ENCODE measurements at places on chromosomes 12 and 14. TPM values are rescaled to one million over a fixed set of nuclear protein-coding genes. Genes with fewer than 3 reads are reported as not detected.

DNA sequence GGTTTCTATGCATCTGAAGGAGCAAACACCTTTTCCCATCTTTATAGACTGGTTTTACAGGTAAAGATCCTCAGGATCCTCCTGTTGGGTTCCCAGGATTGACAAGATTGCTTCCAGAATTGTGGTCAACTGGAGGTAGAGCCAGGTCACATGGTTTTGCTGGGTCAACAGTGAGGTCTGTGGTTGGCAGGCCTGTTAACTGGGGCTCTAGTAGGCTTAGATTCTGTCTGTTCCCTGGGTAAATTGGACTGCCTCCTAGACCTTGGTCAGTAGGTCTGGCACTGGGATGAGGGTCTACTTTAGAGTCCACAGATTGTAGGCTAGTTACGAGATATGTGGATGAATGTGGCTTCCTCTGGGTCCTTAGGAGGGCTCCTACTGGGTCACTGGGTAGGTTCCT, 3.5 kb upstream of the PZP start:
- peaks cover 1% of the 10 kb centered on the region for H3K27me3 ChIP-seq
- DNase-seq: no peak
- H3K4me3 ChIP-seq: no peak overlapping the region
- H3K4me1 ChIP-seq: no peaks in the 10 kb centered on the region
- H3K27ac ChIP-seq: no peak overlapping the region

DNA sequence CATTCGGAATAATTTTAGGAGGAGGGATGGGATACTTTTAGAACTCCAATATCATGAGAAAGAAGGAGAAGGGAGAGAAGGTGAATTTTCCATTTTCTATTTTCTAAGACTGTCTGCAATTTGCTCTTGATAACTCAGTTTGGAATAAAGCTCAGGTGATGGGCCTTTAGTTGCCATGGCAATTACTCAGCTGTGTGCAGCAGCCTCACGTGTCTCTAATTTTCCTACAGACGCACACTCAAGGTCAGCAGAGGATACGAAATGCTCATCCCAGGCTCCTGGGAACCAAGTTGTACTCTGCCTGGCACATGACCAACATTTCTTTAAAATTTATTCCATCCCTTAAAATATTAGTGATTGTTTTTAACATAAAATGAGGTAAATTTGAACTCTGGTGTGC, 76.7 kb downstream of the TTC8 start:
- H3K4me1 ChIP-seq: no peaks in the 10 kb centered on the region
- H3K27ac ChIP-seq: no peak overlapping the region
- H3K4me3 ChIP-seq: no peak overlapping the region
- no peaks in the 10 kb centered on the region for H3K36me3 ChIP-seq

ADGRD1 gene
- not detected for total RNA-seq

GRCh38 chr12:27964123-27964522, 8.4 kb downstream of the PTHLH start:
- peaks cover 64% of the 10 kb centered on the region for H3K27me3 ChIP-seq
- DNase-seq: no peak
- H3K36me3 ChIP-seq: no peaks in the 10 kb centered on the region
- peaks cover 3% of the 10 kb centered on the region for H3K4me1 ChIP-seq

SERPINA9 gene
- total RNA-seq: not detected

DNA sequence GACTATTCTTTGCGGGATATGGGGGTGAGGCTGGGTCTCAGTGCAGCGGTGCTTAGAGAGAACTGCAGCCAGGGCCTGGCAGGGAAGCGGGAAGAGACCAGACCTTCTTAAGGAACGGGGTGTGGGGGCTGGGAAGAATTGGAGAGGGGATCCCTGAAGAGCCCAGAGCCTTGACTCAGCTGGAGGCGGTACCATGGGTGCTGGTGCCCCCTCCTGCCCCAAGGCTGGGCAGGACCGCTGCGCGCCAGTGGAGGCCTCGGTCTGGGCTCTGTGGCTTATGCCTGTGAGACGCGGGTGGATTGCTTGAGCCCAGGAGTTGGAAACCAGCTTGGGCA, 1.3 kb upstream of the RNU7-1 start:
- H3K36me3 ChIP-seq: peaks cover 3% of the 10 kb centered on the region
- no peak for DNase-seq
- H3K4me3 ChIP-seq: no peak overlapping the region

- peaks cover 33% of the 10 kb centered on the region for H3K27me3 ChIP-seq
- H3K36me3 ChIP-seq: no peaks in the 10 kb centered on the region
- no peak overlapping the region for H3K27ac ChIP-seq
- no peak overlapping the region for H3K4me3 ChIP-seq
- no peak for DNase-seq
Measured at GRCh38 chr14:103061482-103061976, 4.2 kb upstream of the CDC42BPB start.

GRCh38 chr14:23629832-23630396, 6.2 kb upstream of the DHRS2 start:
- no peak overlapping the region for H3K4me3 ChIP-seq
- no peak overlapping the region for H3K27ac ChIP-seq
- H3K4me1 ChIP-seq: peaks cover 4% of the 10 kb centered on the region
- peaks cover 1% of the 10 kb centered on the region for H3K36me3 ChIP-seq
- H3K27me3 ChIP-seq: peaks cover 4% of the 10 kb centered on the region

DNA sequence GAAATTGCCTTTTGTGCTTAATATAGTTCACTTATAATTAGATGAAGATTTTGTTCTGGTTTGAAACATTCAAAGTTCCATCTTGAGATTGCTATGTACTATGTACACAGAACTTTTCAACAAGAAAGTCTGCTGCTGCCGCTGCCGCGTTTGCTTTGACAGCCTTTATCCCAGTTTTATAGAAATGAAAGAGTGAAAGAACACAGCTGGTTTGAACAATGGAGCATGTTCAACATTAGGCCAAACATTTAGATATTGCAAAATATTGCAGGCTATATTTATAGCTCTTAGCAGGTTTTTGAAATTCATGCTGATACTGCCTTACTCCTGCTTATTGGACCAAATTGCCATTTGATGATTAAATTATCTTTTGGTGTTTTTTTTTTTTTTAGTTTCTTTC, 299.8 kb upstream of the PRKD1 start:
- H3K36me3 ChIP-seq: no peaks in the 10 kb centered on the region
- no peak for DNase-seq
- H3K4me3 ChIP-seq: no peak overlapping the region
- H3K27me3 ChIP-seq: no peaks in the 10 kb centered on the region
- no peaks in the 10 kb centered on the region for H3K4me1 ChIP-seq

- H3K27ac ChIP-seq: no peak overlapping the region
- DNase-seq: no peak
- peaks cover 26% of the 10 kb centered on the region for H3K27me3 ChIP-seq
- no peaks in the 10 kb centered on the region for H3K36me3 ChIP-seq
- H3K4me1 ChIP-seq: peaks cover 4% of the 10 kb centered on the region
- H3K4me3 ChIP-seq: no peak overlapping the region
Measured at GRCh38 chr12:1907652-1908611, 10.5 kb downstream of the CACNA2D4 start.

GRCh38 chr12:126523891-126524290, 1458.7 kb downstream of the AACS start:
- H3K27me3 ChIP-seq: no peaks in the 10 kb centered on the region
- DNase-seq: no peak
- no peaks in the 10 kb centered on the region for H3K36me3 ChIP-seq
- no peak overlapping the region for H3K4me3 ChIP-seq
- H3K27ac ChIP-seq: no peak overlapping the region

DNA sequence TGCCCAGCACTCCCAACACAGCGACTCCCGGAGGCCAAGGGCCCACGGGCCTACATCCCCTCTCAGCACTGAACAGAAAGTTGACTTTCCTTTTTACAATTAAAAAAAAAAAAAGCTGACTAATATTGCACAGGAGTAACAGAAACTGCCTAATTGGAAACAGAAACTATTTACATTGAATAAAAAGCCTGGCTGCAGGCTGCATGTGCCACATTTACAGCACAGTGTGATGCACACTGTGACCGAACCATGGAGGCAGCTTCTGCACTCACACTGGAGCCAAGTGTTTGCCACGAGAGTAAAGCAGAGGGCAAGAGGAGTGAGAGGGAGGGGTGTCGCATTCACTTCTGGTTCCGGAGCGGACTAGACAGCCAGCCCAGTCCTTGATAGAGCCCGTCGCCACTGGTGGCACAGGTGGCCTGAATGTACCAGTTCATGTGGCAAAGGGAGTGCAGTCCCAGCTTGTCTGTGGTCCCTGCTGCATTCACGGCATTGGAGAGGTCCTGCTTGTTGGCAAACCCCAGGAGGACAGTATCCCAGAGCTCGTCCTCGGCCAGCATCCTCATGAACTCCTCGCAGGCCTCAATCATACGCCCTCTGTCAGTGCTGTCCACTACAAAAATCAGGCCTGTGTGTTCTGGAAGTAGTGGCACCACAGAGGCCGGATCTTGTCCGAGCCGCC, 59.2 kb downstream of the SPPL3 start:
- H3K4me1 ChIP-seq: peaks cover 31% of the 10 kb centered on the region
- H3K27ac ChIP-seq: no peak overlapping the region
- no peak for DNase-seq
- H3K36me3 ChIP-seq: peaks cover 4% of the 10 kb centered on the region
- H3K4me3 ChIP-seq: no peak overlapping the region

DNA sequence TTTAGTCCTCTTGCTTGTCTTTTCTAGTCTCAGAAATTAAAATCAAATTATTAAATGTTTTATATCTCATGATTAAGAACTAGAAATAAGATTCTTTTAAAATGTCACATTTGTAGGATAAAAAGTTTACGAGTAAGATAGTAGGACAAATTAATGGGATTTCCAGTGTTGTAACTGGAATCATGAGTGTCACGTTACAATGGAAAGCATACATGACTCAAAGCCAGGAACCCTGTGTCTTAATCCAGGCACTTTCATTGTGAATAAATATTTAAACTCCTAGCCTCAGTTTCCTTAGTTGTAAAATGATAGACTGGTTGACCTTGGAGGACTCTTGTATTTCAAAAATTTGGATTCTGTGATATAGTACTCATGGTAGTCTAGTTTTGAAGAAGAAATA, 84.9 kb downstream of the MIA2 start:
- DNase-seq: no peak
- H3K27ac ChIP-seq: no peak overlapping the region
- H3K27me3 ChIP-seq: no peaks in the 10 kb centered on the region
- H3K36me3 ChIP-seq: peaks cover 38% of the 10 kb centered on the region
- H3K4me1 ChIP-seq: no peaks in the 10 kb centered on the region

SMCO2 gene
- total RNA-seq: 0.46 TPM

GRCh38 chr14:95440951-95441350, 75.5 kb downstream of the SYNE3 start:
- DNase-seq: no peak
- no peak overlapping the region for H3K27ac ChIP-seq
- H3K4me3 ChIP-seq: no peak overlapping the region

DNA sequence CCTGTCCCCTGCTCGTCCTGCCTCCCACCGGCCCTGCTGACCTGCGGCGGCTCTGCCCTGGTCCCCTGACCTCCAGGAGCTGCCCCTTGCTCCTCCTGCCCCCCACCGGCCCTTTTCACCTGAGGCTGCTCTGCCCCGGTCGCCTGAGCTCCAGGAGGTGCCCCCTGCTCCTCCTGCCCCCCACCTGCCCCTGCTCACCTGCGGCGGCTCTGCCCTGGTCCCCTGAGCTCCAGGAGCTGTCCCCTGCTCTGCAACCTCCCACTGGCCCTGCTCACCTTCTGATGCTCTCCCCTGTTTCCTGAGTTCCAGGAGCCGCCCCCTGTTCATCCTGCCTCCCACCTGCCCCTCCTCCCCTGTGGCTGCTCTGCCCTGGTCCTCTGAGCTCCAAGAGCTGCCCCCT, 101.3 kb downstream of the TMEM121 start:
- no peaks in the 10 kb centered on the region for H3K36me3 ChIP-seq
- H3K27ac ChIP-seq: no peak overlapping the region
- H3K4me3 ChIP-seq: no peak overlapping the region
- DNase-seq: no peak
- H3K27me3 ChIP-seq: peaks cover 3% of the 10 kb centered on the region
- H3K4me1 ChIP-seq: no peaks in the 10 kb centered on the region

- no peak overlapping the region for H3K27ac ChIP-seq
- peaks cover 2% of the 10 kb centered on the region for H3K36me3 ChIP-seq
- peaks cover 3% of the 10 kb centered on the region for H3K27me3 ChIP-seq
- no peak for DNase-seq
Measured at GRCh38 chr12:57869927-57870318, 23.4 kb upstream of the CTDSP2 start.

GRCh38 chr12:18601962-18602361, 135.8 kb downstream of the PLCZ1 start:
- DNase-seq: no peak
- H3K27me3 ChIP-seq: no peaks in the 10 kb centered on the region
- H3K27ac ChIP-seq: no peak overlapping the region
- H3K4me1 ChIP-seq: no peaks in the 10 kb centered on the region
- H3K36me3 ChIP-seq: no peaks in the 10 kb centered on the region

ASPG gene
- total RNA-seq: not detected

DNA sequence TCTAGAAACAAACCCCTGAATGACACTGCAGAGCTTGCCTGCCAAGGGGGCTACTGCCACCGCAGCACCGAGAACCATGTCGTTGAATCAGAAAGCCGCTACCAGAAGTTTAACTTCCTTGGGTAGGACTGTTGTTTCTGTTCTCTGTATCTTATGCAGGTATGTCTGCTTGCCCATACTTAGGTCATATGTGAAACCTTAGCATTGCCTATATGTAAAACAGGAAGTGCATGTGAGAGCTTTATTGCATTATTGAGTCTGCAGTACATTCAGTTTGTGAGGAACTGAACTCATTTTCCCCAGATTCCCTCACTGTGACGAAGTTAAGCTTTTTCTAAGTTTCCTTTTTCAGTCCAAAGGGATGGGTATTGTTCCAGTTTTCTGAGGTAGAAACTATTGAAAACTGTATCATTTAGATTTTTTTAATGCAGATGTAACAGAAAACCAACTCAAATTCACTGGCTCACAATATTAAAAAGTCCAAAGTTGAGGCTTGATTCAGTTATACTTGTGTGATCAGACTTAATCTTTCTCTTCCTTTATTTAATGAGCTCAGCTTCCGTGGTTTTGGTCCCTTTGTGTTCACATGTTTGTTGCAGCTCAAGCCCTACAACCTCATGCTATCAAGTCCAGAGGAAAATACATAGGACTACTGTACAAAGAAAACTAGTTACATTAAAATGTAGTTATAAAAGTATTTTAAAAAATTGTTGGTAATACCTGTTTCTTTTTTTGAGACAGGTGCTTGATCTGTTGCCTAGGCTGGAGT, 6.9 kb downstream of the FBXO34 start:
- no peaks in the 10 kb centered on the region for H3K27me3 ChIP-seq
- H3K36me3 ChIP-seq: peaks cover 12% of the 10 kb centered on the region
- peak; percentile 12 for DNase-seq
- H3K4me1 ChIP-seq: peaks cover 56% of the 10 kb centered on the region
- H3K4me3 ChIP-seq: peak overlapping the region; percentile 47

- no peaks in the 10 kb centered on the region for H3K4me1 ChIP-seq
- peaks cover 24% of the 10 kb centered on the region for H3K27me3 ChIP-seq
- no peak overlapping the region for H3K4me3 ChIP-seq
- no peaks in the 10 kb centered on the region for H3K36me3 ChIP-seq
Measured at GRCh38 chr14:32471181-32471580, 142.1 kb downstream of the AKAP6 start.

- peaks cover 25% of the 10 kb centered on the region for H3K36me3 ChIP-seq
- no peak overlapping the region for H3K27ac ChIP-seq
- DNase-seq: no peak
- no peaks in the 10 kb centered on the region for H3K27me3 ChIP-seq
Measured at GRCh38 chr14:70995671-70996070, 88.4 kb downstream of the PCNX1 start.

GRCh38 chr12:119710374-119710964, 42.5 kb downstream of the PRKAB1 start:
- no peak overlapping the region for H3K4me3 ChIP-seq
- no peak overlapping the region for H3K27ac ChIP-seq
- H3K36me3 ChIP-seq: peaks cover 82% of the 10 kb centered on the region
- no peak for DNase-seq
- H3K4me1 ChIP-seq: no peaks in the 10 kb centered on the region
- no peaks in the 10 kb centered on the region for H3K27me3 ChIP-seq

SDS gene
- total RNA-seq: not detected

All from activated CD4-positive, alpha-beta T cell treated with anti-CD3 and anti-CD28 coated beads, Interleukin-2, amount 10 ng/mL, durations not matched to agents 7 days and 5 days (primary cell).